SHP77 treated with DMSO at 0.1 percent for 48 hours (cell line): ENCODE measurements at places on chromosomes 5 and 9.

DNA sequence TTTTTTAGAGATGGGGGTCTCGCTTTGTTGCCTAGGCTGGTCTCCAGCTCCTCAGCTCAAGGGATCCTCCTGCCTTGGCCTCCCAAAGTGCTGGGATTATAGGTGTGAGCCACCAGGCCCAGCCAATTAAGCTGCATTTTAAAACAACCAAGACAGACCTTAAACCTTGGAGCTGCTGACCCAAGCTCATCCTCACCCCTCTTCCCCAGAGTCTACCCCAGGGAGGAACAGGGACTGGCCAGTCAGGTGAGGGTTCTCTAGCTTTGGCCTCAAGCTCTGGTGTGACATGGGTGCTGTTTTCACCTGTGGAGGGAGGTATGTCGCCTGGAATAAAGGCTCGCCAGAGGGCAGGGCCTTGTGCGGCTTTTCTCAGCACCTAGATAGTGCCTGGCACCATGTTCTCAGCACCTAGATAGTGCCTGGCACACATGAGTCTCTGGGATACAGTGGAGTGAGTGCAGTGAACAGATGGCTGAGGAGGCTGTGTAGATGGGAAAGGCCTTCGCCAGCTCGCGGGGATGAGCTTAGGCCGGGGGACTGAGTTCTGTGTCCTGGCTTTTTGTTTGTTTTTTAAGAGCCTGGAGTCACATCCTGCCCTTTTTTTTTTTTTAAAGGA, 7.4 kb downstream of the CDK9 start:
- no peak for DNase-seq

- DNase-seq, result no peak
These were observed 42.9 kb downstream of the TMEFF1 start for GRCh38 chr9:100515578-100516494.

DNA sequence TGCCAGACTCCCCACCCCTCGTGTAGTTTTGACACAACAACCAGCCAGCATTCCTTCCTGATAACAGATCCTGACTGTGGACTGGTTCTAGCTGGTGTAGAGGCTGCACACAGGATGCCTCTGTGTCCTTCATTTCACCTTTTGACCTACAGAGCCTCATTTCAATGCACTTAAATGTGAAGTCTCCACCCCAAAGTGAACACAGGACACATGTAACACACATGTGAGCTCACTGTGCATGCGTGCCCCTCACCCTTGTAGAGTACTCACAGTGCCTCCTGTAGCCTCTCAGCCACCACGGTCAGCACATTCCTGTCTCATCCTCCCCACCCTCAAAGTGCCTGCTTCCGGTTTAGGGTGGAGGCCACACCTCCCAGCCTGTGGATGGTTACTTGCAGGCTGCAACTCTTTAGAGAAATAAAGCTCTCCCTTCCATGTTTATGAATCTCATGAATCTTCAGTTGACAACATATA, 11.6 kb upstream of the NKD2 start:
- DNase-seq, result no peak

GRCh38 chr5:919356-920000, 26.8 kb downstream of the TRIP13 start:
- no peak for DNase-seq

GRCh38 chr9:94937214-94937903, 210.9 kb downstream of the AOPEP start:
- no peak for DNase-seq

GRCh38 chr5:115816226-115817081, at the start of gene CDO1:
Gene CDO1, minus strand, starts transcription at chr5:115816659. Its CDS starts 262 bp downstream, at chr5:115816397.
- DNase-seq, result no peak

DNA sequence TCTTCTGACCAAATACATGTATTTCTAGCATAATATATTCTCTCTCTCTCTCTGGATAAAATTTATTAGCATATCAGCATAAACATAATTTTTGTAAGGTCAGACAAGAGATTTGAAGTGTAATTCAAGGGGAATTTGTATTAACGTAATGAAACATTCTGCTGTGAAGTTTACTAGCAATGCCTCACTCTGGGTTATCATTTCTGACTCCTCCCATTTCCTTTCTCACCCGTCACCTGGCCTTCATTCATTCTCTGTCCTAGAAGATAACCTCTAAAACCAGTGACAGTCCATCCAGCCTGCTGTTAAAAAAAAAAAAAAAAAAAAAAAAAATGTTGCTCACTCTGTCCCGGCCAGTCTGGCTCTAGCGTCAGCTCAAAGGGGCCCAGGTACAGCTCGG, 27.1 kb downstream of the GRAMD2B start:
- no peak for DNase-seq

DNA sequence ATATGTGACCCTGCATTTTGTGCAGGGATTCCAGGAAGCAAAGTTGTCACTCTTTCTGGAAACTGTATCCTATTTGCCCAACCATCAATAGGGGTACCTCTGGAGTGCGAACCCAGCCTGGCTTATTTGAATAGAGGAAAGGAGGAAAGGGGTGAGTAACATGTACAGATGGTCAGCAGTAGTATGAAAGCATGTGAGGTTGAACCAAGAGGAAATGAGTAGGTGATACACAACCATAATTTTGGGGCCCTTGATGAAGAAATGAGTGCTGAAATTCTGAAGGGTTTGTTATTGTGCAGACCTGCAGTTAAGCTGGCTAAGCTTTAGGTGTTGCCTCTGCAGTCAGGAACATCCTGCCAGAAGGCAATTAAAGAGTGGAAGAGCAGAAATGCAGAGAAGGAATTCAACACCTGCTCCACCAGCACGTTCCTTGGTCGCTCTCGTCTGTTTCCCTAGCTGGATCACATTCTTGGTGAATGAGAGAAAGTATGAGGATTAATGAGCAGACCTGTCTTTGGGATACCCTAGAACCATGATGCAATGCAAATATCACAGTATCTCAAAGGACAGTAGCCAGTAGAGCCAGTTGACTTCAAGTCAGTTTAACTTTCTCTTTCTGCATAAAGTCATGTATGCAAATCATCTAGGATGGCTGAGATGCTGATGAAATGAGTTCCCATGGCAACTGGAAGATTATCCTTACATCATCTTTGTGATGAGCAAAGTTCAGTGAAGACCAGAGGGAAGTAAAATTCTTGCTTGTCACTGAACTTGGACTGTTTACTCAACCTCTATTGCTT, 13.2 kb upstream of the IL12B start:
- no peak for DNase-seq

- DNase-seq, result no peak
These were observed 14.6 kb downstream of the GOLPH3 start for GRCh38 chr5:32159328-32160072.

GRCh38 chr9:121067640-121068039, 7.1 kb upstream of the CNTRL start:
- DNase-seq, result no peak

- DNase-seq, result no peak
These were observed 36.4 kb downstream of the GARNL3 start for GRCh38 chr9:127300886-127301447.
